Inflammatory macrophage treated with lipopolysaccharide for 4 hours (primary cell): ENCODE measurements at places on chromosomes 5 and 9.

- no peak for DNase-seq
Observed at GRCh38 chr9:110410961-110411360, 73.3 kb upstream of the TXNDC8 start.

DNA sequence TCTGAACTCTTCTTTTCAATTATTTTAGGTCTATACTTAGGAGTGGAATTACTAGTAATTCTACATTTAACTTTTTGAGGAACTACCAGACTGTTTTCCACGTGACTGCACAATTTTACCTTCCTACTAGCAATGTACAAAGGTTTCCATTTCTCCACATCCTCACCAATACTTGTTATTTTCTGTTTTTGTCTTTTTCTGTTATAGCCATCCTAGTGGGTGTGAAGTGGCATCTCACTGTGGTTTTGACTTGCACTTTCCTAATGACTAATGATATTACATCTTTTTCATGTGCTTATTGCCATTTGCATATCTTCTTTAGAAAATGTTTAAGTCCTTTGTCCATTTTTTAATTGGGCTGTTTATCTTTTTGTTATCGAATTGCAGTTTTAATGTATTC, 136.9 kb upstream of the EGFLAM start:
- DNase-seq: no peak

DNA sequence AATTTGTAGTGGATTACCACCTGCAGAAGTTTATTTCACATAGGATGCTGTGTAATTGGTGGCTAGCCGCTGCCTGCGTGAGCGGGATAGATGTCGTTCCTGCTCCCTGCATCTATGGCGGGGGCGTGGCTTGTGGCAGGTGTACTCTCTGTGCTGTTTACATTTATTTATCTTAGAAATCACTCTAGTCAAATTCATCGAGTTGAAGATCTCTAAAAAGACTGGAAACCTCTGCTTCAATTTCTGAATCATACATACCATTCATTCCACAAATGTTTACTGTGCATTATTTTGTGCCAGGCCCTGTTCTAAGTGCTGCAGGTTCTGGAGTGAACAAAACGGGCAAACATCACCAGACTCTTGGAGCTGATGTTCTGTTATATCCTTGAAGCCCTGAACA, 11.9 kb downstream of the ROPN1L start:
- no peak for DNase-seq

DNA sequence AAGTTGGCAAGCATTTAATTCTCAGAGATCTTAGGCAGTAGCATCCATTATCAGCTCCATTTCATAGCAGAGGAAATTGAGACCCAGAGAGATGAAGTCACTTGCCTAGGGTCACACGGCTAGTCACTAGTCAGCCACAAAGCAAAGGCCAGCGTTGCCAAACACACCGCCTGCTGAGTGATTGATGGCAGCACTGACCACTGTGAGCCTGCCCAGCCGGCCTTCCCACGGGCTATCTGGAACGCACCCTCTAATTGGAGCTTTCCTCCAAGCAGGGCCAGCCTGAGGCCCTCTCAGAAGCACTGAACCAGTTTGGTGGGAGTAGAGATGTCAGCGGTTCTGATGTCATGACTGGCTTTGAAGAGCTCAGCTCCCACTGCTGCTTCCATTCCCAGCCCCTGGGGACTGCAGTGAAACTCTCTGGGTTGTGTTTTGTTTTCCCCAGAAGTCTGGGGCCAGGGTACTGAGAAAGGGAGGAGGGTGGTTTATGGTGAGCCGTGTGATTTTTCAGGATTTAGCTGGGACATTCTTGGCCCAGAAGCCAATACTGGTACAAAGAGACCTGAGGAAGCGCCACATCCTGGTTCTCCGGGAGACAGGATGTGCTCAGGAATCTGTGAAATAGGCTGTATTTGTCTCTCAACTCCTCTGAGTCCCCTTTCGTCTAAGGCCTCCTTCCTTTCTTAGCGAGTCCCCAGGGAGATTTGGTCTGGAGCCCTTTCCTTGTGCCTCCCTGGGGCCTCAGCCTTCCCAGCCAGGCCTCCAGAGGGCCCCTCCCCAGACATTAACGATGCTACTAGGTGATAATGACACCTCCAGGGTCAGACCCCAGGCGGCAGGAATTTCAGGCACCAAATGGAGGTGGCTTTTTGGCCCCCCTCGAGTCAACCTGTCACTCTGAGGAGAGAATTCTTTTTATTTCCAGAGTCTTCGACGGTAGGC, 44.5 kb downstream of the SPRY4 start:
- no peak for DNase-seq

DNA sequence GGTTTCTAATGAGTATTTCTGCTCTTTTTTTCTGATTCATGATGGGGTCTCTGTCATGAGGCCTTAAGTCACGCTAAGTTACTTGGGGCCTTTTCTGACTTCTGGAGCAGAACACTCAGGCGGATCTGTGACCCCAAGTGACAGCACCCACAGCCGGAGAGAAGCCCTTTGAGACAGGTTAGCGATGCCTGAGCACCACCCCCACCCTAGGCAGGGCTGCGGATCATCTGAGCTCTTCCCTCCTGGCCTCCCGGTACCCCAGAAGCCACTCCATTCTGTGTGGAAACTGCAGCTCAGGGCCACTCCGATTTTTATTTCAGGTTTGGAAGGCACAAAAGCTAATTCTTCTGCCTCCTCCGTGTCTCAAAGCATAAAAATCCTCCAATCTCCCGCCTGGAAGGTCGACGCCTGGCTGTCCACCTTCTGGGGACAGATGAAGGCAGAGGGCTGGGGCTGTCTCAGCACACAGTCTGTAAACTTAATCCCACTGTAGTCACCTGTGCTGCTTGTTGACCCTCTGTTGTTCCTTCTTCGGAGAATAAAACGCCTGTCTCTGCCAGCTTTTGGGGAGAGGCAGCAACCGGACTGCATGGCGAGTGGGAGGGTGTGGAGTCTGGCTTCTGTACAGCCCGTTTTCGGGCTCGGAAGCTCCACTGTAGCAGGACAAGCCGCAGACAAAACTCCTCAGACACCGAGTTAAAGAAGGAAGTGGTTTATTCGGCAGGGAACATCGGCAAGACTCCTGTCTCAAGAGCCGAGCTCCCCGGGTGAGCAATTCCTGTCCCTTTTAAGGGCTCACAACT, 88.8 kb downstream of the SPRY4 start:
- DNase-seq: no peak

DNA sequence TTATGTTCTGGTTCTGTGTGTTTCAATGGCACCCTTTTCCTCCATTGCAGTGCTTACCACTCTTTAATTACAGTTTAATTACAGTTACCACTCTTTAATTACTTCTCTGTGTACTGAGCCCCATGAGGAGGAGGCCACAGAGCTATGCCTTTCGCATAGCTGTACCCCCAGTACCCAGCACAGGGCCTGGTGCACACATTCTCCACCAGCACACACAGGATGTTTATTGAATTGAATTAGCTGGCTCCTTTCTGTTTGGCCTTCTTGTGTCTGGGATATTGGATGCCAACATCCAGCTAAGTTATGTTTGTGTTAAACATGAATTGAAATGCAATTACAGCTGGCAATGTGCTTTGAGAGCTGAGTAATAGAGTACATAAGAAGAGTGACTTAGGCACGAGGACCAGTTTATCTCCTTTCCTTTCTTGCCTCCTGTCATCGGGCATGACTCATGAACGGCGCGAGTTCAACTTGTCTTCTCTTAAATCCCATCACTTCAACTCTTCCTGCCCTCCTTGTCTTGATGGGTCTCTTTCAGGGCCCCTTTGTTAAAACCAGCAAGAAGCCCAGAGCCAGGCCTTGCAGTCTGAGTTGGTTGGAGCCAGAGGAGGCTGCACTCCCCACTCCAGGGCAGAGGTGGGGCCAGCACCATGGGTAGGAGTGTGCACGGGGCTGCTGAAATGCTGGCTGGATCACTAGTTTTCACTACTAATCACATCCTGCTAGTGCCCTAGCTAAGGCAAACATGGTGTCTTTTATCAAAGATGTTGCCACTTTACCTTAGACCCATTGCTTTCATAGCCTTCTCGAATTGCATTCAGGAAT, 37.4 kb downstream of the MVB12B start:
- no peak for DNase-seq

DNA sequence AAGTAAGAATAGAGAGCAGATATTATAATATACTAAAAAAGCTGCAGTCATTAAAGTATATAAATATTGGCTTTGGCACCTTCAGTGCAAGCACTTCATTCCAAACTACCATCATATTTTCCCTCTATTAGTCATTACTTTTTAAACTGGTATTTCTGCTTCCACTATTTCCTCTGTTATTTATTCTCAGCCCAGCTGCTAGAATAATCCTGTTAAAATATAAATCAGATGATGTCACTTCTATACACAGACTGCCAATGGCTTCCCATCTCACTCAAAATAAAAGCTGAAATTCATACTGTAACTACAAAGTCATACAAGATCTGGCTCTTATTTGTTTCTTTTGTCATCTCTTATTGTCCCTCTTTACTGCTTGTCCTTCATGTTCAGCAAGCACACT, 432.9 kb downstream of the TLE4 start:
- DNase-seq: no peak

DNA sequence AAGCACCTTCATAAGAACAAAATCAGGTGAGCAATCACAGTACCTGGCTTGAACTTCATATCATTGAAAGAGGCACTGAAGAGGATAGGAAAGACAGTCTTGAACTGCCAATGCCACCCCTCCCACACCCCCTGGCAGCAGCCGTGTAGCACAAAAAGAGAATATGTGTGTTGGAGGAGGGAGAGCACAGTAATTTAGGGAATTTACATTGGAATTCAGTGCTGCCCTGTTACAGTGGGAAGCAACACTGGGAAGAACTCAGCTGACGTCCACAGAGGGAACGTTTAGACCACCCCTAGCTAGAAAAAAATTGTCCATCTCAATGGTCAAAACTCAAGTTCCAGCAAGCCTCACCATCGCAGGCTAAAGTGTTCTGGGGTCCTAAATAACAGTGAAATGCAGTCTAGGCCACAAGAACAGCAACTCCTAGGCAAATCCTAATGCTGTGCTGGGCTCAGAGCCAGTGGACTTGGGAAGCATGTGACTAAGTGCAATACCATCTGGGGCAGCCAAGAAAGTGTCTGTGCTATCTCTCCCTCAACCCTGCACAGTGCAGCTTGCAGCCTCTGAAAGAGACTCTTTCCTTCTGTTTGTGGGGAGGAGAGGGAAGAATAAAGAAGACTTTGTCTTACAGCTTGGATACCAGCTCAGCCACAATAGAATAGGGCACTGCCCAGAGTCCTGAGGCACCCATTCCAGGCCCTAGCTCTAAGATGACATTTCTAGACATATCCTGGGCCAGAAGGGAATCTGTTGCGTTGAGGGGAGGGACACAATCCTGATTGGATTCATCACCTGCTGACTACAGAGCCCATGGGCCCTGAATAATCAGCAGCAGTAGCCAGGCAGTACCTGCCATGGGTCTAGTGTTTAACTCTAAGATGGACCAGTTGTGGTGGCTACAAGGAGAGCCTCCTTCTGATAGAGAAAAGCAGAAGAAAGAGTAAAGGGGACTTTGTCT, 62.1 kb upstream of the VLDLR start:
- no peak for DNase-seq

- DNase-seq: no peak
Observed at GRCh38 chr5:76703707-76704106, 12.2 kb upstream of the F2R start.
